ENCODE measurements at places on chromosomes 3 and 15. TPM values are rescaled to one million over a fixed set of nuclear protein-coding genes. Genes with fewer than 3 reads are reported as not detected.
A peak's percentile ranks its signal among the peaks of the same experiment; 100 is the strongest.

GRCh38 chr3:197828-198491, 1.4 kb downstream of the CHL1 start:
- no peaks in the 10 kb centered on the region for H3K36me3 ChIP-seq
- no peak for DNase-seq
- peak overlapping the region; percentile 45 for H3K4me3 ChIP-seq
- H3K4me1 ChIP-seq: peaks cover 14% of the 10 kb centered on the region
- H3K27ac ChIP-seq: no peak overlapping the region

The GOLGA8G gene
- not detected for polyA plus RNA-seq

- peak; percentile 16 for DNase-seq
- H3K27ac ChIP-seq: peak overlapping the region; percentile 13
- H3K36me3 ChIP-seq: peaks cover 87% of the 10 kb centered on the region
Measured at GRCh38 chr15:63701365-63701764, 104.2 kb downstream of the FBXL22 start.

DNA sequence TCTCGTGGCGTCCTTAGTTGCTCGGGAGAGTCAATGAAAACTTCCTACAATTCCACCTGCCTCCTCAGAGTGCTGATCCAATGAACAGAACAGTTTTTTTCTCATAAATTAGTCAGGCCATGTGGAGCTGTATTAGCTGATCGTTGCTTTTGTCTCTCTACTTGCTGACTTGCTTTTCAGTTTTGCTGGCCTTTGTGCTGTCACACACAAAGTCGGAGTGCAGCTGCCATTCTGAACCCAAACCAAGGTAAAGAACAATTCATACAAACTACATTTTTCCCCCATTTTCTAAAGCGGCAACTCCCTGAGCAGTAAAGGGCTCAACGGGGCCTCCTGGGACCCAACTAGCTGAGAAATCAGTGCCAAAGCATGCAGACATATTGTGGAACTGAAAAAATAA, 43.1 kb downstream of the MEIS2 start:
- H3K4me1 ChIP-seq: peaks cover 31% of the 10 kb centered on the region
- H3K27me3 ChIP-seq: no peaks in the 10 kb centered on the region
- H3K4me3 ChIP-seq: no peak overlapping the region
- H3K27ac ChIP-seq: peak overlapping the region; percentile 23
- DNase-seq: no peak

GRCh38 chr3:169524131-169524530, 139.4 kb downstream of the MECOM start:
- no peak for DNase-seq
- H3K36me3 ChIP-seq: no peaks in the 10 kb centered on the region
- no peaks in the 10 kb centered on the region for H3K27me3 ChIP-seq

The GOLGA8Q gene
- polyA plus RNA-seq: 2.0 TPM

DNA sequence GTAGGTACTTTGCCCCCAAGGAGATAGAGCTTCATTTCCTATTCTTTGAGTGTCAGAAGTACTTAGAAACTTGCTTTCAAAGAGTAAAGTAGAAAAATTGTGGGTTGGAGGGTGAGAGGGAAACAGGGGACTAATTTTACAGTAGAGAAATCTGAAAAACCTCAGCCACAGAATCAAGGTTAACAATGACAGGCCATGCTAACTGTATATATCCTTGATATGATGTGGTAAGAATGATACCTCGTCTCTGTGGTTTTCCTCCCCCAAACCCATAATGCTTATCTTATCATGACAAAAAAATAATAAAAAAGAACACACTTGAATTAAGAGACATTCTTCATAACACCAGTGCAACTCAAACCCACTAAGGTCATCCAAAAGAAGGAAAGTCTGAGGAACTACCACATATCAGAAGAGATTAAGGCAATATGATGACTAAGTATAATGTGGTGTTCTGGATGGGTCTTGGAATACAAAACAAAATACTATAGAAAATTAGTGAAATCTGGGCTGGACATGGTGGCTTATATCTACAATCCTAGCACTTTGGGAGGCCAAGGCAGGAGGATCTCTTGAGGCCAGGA, 360.4 kb downstream of the ULK4 start:
- no peak for DNase-seq
- no peaks in the 10 kb centered on the region for H3K4me1 ChIP-seq
- no peaks in the 10 kb centered on the region for H3K36me3 ChIP-seq
- no peaks in the 10 kb centered on the region for H3K27me3 ChIP-seq
- no peak overlapping the region for H3K27ac ChIP-seq

The SKOR1 gene
- 0.16 TPM for polyA plus RNA-seq

The CHSY1 gene
- 6.9 TPM for polyA plus RNA-seq

DNA sequence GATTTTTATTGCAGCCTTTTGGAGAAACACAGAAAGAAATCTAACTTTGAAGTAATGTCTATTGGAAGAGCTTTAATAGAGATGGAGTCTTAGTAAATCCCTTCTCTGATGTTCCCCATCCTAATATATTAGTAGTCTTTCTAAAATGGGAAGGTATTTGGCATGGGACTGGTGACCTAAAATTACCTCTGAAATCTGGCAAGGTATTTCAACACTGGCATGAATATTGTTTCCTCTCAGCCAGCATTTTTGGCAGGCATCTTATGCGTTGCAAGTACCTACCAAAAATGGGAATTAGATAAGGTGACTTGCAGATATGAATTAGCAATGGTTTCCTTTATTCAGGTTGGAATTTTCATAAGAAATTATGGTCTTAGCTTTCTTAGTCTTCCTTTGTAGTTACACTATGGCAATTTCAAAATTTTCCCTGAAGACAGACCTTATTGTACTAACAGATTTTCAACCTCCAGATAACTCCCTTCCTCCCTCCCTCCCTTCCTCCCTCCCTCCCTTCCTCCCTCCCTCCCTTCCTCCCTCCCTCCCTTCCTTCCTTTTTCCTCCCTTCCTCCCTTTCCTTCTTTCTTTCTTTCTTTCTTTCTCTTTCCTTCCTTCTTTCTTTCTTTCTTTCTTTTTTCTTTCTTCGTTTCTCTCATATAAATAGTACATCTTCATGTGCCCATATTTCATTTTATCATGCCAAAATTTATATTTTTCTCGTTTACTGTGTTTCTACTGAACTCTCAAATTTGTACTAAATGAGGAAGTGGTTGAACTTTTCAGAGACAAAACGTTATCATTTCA, 168.2 kb upstream of the KCNMB2 start:
- H3K4me3 ChIP-seq: no peak overlapping the region
- H3K36me3 ChIP-seq: no peaks in the 10 kb centered on the region
- peak; percentile 48 for DNase-seq
- H3K4me1 ChIP-seq: no peaks in the 10 kb centered on the region
- H3K27me3 ChIP-seq: no peaks in the 10 kb centered on the region

The ZNF80 gene
- polyA plus RNA-seq: not detected

DNA sequence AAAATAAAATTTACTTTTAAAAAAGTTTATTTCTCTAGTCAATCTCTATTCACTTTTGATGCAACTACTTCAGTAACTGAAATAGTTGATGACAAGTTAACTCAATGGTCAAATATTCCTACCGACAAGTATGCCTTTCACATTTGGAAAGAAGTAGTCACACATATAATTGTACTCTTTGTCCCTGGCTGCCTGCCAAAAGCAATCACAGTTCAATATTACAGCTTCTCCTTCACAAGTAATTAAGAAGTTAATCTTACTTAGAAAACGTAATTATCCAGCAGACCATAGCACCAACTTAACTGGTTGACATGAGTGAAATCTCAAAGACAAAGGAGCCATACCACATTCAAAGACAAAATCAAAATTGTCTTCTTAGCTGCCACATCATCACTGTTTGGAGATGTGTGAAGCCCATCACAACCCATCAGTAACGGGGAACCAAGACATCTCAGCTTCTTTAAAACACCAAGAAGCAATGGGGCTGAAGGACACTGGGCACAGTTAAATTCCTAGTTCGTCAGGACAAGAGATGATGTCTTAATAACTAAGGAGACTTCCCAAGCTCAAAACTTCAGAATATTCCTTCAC, 86.1 kb downstream of the PLCH1 start:
- H3K27me3 ChIP-seq: no peaks in the 10 kb centered on the region
- H3K4me3 ChIP-seq: no peak overlapping the region
- H3K36me3 ChIP-seq: no peaks in the 10 kb centered on the region

The GABRR3 gene
- polyA plus RNA-seq: not detected

- no peaks in the 10 kb centered on the region for H3K36me3 ChIP-seq
- no peaks in the 10 kb centered on the region for H3K27me3 ChIP-seq
- no peak overlapping the region for H3K27ac ChIP-seq
- DNase-seq: no peak
Measured at GRCh38 chr15:87702270-87702669, 554.3 kb downstream of the NTRK3 start.

- no peaks in the 10 kb centered on the region for H3K27me3 ChIP-seq
- no peaks in the 10 kb centered on the region for H3K4me1 ChIP-seq
- H3K27ac ChIP-seq: no peak overlapping the region
- no peak overlapping the region for H3K4me3 ChIP-seq
Measured at GRCh38 chr15:29018995-29019976, 133.5 kb downstream of the APBA2 start.
